ENCODE measurements at places on chromosomes 12 and 14.
A peak's percentile ranks its signal among the peaks of the same experiment; 100 is the strongest.

- DNase-seq, result no peak
Observed at GRCh38 chr12:109710205-109710746, 3.3 kb upstream of the FAM222A start.

- no peak for DNase-seq
Observed at GRCh38 chr12:5923043-5923605, 21.9 kb downstream of the ANO2 start.

- DNase-seq, result no peak
Observed at GRCh38 chr14:21070083-21070609, at the start of gene ARHGEF40. Gene ARHGEF40 (plus strand): TSS chr14:21070304. CDS start chr14:21070397, 93 bp downstream.

DNA sequence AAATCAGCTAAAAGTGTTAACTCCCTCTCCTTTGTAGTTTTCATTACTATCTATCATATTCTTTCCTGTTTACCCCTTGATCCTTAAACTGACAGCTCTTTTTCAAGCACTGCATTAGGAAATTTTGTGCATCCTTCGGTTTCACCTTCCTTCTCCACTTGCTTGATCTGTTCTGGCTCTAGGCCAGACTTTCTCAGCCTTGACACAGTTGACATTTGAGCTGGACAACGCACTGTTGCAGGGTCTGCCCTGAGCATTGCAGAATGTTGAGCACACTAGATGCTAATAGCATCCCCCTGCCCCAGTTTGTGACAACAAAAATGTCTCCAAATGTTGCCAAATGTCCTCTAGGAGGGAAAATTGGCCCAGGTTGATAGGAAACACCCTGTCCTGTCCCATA, 75.4 kb upstream of the KCNJ8 start:
- no peak for DNase-seq

GRCh38 chr14:100421756-100422470, 98.8 kb downstream of the SLC25A47 start:
- DNase-seq, result no peak

GRCh38 chr12:77072833-77073495, 7.6 kb upstream of the E2F7 start:
- no peak for DNase-seq

GRCh38 chr14:105377555-105378182, 20.7 kb upstream of the TEX22 start:
- DNase-seq, result no peak

DNA sequence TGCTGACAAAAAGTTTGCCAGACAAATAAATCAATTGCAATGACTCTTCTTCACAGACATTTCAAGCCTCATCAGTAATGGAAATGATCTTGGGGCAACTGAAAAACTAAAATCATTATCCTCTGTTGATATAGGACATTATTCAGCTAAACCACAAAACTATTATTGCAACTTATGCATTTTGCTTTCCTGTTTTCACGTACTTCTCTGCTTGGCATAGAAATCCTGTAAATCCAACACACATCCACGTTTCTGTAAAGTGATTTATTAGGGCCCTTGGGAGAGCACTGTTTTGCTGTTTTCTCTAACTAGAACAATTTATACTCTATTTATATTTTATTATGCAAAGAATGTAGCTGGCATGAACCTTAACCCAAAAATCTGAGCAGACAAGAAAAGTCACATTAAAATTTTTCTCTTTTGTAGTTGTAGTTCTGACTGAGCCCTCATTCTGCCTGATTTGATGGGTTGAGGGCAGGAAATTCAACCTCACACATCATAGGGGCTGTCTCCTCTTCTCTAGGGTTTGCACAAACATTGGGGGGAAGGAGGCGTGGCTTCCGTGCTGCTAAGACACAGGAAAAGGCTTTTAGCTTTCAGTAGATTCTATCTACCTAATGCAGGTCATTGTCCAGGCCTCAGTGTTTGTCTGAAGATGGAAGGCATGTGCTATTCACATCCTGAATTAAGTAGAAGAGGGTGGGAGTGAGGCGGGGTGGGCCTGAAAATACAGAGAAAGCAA, 11.5 kb upstream of the NUP107 start:
- DNase-seq, result peak; percentile 28

DNA sequence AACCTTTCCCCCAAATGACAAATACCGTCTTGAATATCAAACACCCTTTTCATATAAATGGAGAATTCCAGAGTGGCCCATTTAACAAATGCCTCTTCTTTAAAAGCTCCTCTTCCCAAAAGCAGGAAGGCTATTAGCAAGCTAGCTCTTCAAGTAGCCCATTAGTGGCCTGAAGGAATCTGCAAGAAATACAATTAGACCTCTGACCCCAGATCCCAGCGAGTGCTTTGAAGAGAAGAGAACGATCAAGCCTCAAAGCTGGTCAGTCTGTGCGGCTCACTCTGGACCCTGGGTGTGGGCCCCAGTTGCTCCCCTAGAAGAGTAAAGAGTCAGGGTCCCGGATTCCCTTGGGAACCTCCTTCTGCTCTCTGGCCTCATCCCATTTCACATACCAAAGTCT, 325.6 kb downstream of the NUAK1 start:
- DNase-seq, result no peak

- DNase-seq, result no peak
Observed at GRCh38 chr14:67766035-67766680, 50.2 kb downstream of the ZFYVE26 start.

GRCh38 chr14:75811136-75811829, 150.2 kb downstream of the TTLL5 start:
- no peak for DNase-seq

GRCh38 chr12:114916541-114916940, 232.6 kb upstream of the TBX3 start:
- no peak for DNase-seq

DNA sequence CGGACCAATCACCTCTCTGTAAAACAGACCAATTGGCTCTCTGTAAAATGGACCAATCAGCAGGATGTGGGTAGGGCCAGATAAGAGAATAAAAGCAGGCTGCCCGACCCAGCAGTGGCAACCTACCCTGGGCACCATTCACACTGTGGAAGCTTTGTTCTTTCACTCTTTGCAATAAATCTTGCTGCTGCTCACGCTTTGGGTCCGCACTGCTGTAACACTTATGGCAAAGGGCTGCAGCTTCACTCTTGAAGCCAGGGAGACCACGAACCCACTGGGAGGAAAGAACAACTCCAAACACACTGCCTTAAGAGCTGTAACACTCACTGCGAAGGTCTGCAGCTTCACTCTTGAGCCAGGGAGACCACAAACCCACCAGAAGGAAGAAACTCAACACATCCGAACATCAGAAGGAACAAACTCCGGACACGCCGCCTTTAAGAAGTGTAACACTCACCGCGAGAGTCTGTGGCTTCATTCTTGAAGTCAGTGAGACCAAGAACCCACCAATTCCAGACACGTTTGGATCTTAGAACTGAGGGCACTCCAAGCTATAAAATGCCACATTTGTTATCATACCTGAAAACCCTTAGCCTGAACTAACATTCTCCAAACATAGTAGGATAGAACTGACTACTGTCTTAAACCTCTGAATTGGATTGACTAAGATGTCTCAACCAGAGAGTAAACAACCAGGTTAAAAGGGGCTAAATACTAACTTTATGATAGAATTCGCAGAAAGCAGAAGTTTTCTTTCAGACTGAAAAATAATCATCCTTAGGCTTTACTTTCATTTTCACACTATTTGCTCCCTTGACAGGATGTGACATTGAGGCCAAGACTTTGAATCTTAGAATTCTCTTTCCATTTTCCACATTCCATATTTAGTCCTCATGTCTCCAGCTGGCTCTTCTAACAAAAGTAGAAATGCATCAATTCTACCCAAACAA, 33.6 kb downstream of the CDKL1 start:
- DNase-seq, result no peak

- no peak for DNase-seq
Observed at GRCh38 chr14:94041551-94042346, 15.6 kb downstream of the OTUB2 start.

GRCh38 chr12:45050751-45051571, at the start of gene DBX2:
Gene DBX2 (minus strand): TSS chr12:45051099. CDS start chr12:45050927, 172 bp downstream.
- DNase-seq, result no peak

DNA sequence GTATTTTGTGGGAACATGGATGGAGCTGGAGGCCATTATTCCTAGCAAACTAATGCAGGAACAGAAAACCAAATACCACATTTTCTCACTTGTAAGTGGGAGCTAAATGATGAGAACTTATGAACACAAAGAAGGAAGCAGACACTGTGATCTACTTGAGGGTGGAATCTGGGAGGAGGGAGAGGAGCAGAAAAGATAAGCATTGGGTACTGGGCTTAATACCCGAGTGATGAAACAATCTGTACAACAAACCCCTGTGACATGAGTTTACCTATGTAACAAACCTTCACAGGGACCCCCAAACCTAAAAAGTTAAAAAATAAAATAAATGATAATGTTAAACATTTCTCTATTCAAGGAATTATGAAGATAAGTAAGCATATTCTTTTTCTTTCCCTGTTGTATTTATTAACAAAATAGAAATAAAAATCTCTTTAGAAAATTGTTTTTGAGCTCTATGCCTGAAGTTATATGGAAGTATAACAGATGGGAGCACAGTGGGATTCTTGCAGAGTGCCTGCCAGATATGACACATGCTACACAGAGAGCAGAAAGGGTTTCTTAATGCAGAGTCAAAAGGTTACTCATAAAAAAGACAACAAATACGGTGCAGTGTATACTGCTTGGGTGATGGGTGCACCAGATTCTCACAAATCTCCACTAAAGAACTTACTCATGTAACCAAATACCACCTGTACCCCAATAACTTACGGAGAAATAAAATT, 52.0 kb upstream of the SYNE2 start:
- no peak for DNase-seq

DNA sequence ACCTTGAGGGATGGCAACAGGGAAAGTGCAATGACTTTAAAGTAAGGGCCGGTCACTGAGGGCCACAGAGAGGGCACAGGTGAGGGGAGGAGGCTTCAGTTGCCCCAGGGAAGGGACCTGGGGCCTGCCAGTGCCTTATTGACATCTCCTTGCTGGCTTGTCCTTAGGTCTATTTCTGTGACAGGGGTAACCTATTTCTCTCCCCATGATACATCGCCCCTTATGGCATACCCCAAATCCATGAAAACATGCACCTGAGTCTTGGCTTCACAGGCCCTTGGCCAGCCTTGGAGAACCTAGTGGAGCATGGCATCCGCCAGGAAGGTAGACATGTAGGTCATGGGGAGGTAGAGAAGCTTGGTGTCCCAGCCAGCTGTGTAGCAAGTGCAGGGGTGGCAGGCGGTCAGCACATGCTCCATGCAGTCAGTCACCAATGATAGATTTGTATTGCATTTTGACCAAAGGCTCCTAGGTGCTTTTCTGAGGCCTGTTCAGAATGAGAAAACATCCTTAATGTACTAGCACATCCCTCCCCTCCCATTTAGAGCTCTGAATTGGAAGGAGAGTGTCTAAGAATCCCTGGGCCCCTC, 23.6 kb upstream of the RDH16 start:
- DNase-seq, result no peak

- DNase-seq, result no peak
Observed at GRCh38 chr14:59240356-59240755, 51.9 kb downstream of the DAAM1 start.

DNA sequence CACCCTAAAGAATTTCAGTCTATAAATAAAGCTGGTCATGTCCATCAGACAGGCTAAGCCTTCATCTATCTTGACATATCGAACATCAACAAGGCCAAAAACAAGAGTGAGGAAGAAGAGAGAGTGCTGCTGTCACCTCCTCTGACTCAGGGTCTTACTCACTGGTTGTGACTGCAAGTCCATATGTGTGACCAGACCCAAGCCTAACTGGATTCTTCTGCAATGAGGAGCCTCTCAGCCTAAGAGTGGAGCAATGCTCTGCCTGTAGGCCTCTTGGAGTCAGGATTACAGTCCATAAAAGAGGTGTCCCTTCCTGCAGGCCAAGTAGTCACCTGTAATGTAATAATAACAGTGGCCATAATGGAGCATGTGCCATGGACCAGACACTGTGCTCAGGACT, 121.2 kb upstream of the SLC35F4 start:
- no peak for DNase-seq

- peak; percentile 62 for DNase-seq
Observed at GRCh38 chr12:48183091-48183875, at the start of gene CCDC184. Gene CCDC184 (plus strand): TSS chr12:48183644. CDS start chr12:48184123, 479 bp downstream.

DNA sequence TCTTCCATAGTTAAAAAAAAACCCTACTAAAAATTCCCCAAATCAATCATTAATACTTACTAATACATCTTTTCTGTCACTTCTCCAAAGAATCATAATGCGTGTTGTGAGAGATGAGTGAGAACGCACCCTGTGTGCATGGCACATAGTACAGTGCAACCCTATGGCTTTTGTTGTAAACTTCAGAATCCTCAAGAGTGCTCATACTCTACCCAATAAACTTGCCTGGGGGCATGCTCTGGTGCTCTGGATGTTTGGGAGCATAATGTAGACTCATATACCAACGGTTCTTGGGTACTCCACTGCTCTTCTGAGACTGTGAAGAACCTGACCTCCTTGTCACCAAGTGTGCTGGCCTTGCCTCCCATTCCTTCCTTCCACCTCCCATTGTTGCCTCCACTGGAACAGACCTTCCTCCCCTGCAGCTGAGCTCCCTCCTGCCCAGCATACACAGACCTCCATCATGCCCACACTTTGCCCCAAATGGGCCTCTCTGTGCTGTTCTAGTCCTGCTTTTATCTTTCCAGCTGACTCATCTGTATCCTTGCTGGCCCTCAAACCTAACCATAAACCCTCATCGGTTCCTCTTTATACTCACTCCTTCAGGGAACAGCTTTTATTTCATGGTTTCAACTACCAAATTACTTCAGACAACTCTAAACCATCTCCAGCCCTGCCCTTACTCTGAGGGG, 8.9 kb downstream of the DCP1B start:
- DNase-seq, result no peak

- peak; percentile 64 for DNase-seq
Observed at GRCh38 chr12:46585854-46586621, 213.5 kb upstream of the SLC38A2 start.

DNA sequence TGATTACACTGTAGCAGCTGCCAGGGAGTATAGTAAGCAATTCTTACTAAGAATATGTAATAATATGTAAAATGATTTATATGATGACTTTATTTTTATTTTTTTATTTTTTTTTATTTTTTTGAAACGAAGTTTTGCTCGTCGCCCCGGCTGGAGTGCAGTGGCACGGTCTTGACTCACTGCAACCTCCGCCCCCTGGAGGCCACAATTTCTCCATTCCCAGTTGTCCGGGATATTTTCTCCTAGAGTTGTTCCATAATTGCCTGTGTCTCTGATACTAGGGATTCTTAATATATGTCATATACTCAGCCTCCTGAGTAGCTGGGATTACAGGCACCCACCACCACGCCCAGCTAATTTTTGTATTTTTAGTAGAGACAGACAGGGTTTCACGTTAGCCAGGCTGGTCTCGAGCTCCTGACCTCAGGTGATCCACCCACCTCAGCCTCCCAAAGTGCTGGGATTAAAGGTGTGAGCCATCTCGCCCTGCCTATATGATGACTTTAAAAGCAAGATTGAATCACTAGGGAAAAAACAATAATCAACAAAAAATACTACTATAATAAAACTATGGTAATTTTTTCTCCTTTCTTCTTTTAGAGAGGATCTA, 12.2 kb upstream of the ITPR2 start:
- DNase-seq, result no peak

GRCh38 chr12:19945559-19946435, 422.5 kb upstream of the PDE3A start:
- peak; percentile 21 for DNase-seq

- DNase-seq, result no peak
Observed at GRCh38 chr12:95416111-95416636, 57.8 kb upstream of the METAP2 start.

- DNase-seq, result peak; percentile 52
Observed at GRCh38 chr12:10392394-10392930, 2.6 kb upstream of the KLRK1 start.
